Amniotic epithelial cell (primary cell): ENCODE measurements at places on chromosomes 16 and 17.

- DNase-seq, result peak; percentile 24
These were observed 15.4 kb downstream of the C17orf78 start for GRCh38 chr17:37391146-37391545.

- DNase-seq, result peak; percentile 73
These were observed 126.3 kb downstream of the ZFHX3 start for GRCh38 chr16:72921620-72922019.

- DNase-seq, result peak; percentile 78
These were observed 103.5 kb downstream of the ABCC1 start for GRCh38 chr16:16052916-16053315.

DNA sequence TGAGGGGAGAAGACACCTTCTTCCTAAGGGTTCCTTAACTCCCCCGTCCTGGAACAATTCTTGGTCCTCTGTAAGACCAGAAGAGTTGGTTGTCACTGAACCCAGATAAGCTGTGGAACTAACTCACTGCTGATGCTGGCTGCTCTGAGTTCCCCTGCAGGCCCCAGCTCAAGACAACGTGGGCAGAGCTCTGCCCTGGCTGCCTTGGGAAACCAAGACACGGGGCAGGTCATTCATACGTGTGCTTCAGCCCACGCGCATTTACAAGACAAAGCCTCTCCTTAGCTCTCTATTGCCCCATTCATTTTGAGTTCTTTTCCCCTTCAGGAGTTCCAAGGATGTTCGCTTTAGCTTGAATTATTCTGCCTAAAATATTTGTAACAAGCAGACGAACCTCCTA is 3.4 kb upstream of the NAT9 start:
- DNase-seq, result no peak

DNA sequence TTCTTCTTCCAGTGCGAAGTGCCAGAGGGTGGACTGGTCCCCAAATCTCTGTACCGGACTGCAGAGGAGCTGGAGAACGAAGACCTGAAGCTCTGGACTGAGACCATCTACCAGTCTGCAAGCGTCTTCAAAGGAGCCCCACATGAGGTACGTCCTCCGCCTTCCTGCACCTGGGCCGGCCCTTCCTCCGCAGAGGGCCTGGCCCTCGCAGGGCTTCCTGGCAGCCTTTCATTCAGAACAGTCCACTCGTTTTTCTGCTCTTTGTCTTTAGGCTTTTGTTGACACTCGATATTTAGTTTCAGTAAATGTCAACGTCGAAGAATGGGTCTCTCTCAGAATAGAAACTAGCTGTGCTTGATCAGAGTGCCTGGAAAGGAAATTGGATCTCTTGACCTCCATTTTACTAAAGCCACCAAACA is 68.6 kb downstream of the SEC14L1 start:
- no peak for DNase-seq

- DNase-seq, result no peak
These were observed 24.4 kb downstream of the SRL start for GRCh38 chr16:4217204-4218131.

DNA sequence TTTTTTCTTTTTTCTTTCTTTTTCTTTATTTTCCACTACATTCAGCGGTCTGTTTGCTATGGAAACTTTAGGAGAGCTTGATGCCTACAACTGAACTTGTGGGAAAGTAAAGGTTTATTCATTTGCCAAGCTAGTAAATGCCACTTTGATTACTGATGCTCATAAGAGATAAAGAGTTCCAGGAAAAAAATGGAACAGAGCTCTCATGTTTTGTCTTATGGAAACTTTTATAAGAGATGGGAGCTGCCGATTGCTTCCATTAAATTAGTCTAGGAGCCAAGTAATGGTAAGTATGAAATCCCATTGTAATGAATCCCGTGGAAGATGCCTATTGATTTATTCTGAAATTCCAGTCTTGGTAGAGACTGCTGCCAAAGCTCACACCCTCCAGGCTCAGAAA is 7.1 kb downstream of the ANKFN1 start:
- no peak for DNase-seq

- no peak for DNase-seq
These were observed 28.8 kb upstream of the PRKCB start for GRCh38 chr16:23807028-23807427.

- no peak for DNase-seq
These were observed 42.8 kb downstream of the USP22 start for GRCh38 chr17:20999841-21000532.

GRCh38 chr16:58280846-58281301 is 14.0 kb downstream of the PRSS54 start:
- no peak for DNase-seq

DNA sequence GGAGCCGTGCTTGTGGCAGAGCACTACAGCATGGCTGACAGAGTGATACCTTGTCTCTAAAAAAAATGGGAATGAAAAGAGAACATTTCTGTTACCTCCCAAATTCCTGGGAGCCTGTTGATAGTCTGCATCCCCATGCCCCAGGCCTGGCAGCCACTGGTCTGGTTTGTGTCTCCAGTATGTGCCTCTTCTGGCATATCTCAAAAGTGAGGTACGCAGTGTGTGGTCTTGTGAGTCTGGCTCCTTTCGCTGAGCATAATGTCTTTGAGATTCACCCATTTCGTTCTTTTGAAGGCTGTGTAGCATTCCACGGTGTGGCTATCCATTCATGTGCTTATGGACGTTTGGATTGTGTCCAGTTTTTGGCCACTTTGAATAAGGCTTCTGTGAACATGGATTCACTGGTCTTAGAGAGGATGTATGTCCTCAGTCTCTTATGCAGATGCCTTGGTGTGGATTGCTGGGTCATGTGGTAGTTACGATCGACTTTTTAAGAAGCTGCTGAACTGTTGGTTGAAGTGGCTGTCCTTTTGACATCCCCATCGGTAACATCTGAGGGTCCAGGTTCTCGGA is 39.1 kb downstream of the PRMT7 start:
- peak; percentile 38 for DNase-seq

GRCh38 chr17:36813357-36813756 is 123.9 kb upstream of the LHX1 start:
- DNase-seq, result no peak

GRCh38 chr17:78522031-78522809 is 55.0 kb downstream of the DNAH17 start:
- DNase-seq, result no peak

DNA sequence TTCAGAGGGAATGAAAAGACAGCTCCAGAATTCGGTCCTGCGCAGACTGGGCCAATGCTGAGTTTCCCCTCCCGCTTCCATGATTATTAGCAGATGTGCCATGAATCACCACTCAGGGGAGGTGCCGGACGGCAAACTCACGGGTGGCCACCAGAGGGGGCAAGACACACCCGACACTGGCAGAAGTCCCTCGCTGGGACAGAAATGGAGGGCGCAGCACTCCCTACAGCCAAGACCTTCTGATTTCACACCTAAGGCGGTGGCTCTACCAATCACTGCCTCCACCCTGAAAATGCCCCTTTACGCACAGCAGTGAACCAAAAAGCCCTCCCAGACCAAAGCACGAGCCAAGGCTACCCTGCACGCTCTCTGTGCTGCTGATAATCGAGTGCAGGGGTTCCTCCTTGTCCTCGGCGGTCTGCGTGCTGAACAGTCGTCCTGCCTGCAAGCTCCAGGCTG is 26.8 kb downstream of the TRAP1 start:
- peak; percentile 84 for DNase-seq

DNA sequence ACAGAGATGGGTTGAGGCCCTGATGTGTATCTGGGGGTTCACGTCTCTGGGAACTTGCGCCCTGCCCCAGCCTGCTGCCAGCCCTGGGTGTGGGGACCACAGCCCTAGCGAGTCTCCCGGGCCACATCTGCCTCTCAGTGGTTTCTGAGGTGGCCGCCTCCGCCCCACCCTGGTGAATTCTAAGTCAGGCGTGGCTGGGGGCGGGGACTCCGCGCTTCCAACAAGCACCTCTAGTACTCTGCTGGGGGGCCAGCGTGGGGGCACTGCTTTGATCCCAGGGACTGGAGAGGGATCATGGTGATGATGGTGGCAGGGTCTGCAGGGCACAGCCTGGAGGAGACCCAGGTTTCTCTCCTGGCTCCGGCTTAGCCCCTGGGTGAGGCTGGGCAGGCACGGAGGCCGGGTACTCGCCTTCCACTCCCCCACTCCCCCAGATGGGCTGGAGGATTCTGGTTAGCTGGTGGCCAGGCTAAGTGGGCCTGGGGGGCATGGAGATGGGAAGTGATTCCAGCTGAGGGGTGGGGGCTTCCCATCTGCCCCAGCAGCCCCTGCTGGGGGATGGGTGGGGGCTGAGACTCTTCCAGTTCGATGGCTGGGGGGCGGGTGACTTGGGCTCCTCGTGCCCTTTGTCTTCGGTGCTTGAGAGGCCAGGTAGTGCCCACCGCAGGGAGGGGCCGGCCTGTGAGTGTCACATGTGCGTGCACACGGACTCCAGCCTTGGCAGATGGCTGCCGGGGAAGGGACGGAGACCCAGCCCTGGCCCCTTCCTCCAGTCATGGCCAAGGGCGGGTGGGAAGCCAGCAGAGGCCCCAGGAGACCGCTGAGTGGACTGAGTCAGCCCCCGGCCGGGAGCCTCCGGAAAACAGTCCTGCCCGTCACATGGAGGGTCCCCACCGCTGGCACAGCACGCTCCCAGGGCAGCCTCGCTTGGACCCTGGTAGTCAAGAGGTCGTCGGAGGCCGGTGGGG is 3.9 kb downstream of the GLIS2 start:
- no peak for DNase-seq

DNA sequence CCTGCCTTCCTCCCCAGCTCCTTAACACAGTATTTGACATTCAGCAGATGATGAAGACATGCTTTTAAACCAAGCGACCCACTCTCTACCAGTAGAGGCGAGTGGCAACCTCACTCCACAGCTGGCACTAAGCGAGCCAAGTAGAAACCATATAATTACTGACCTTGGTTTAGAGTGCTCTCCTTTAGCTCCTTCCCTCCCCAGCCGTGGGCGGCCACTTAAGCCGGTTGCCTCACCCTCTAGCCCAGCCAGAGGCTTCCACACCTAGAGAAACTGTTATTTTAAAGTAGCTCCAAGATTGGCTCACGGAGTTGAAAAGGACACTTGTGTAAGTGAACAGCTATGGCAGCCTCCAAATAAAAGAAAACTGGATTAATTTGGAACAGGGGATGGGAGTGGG is 109.1 kb upstream of the CRHR1 start:
- no peak for DNase-seq

DNA sequence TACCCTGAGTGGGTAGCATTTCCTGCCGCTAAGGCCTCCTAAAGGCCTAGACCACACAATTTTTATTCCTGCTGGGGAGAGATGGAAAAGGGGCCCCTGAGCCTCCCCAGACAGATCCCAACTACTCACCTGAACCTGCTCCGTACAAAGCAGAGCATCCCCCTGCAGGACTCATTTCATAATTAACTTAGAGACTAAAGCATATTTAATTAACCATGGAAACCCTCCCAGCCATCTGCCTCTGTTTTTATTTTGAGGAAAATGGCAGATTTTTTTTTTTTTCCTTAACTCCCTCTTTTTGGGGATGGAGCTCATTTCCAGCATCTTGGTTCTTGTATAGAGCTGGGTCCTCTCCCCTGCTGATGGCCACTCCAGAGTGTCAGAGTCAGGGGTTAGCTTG is 96.5 kb upstream of the CRHR1 start:
- DNase-seq, result no peak

GRCh38 chr16:50462793-50463507 is 85.2 kb upstream of the NKD1 start:
- no peak for DNase-seq

DNA sequence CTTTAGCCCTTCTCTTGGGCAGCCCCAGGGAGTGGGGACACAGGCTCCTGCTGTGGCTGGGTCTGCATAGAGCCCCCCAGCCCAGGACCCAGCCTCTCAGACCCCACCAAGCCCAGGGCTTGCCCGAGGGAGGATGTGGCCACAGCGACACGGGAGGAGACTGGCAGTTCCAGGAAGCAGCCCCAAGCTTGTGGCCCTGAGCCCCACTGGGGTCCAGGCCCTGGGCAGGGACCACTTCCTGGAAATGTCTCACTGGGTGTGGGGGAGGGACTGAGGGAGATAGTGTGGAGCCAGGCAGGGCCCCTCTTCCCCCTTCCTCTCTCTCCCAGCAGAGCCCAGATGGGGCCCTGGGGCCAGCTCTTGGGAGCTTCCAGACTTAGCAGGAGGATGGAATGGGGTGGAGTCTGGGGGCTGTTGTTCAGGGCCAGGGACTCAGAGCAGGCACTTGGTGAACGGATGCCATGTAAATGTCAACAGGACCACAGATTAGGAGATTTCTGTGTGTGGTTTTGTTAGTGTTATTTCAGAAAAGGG is 35.3 kb downstream of the ADGRG5 start:
- DNase-seq, result no peak

DNA sequence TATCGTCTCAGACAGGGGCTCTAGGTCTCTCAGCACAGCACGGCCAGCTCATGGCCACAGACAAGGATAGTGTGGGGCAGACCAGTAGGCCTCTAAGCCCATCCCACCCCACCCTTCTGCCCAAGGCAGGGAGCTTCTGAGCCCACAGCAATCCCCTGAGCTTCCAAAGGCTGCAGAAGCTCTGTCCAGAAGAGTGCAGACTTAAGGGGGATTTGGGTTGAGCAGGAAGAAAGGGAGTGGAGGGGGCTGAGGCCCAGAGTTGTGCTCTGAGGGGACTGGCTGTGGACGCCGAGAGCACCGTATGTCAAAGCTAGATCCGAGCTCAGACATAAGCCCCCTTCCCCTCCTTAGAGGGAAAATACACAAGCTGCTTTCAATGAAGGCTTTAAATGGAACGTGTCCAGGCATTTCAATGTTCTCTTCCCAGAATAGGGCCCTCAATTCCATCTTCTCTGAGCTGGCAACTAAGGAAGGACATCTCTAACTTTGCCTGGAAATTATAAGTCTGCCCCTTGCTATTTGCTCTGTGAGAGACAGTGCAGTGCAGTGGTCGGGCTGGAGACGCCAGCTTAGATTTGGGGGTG is 116.4 kb upstream of the RPL38 start:
- DNase-seq, result no peak

- DNase-seq, result no peak
These were observed 237.7 kb upstream of the ZFHX3 start for GRCh38 chr16:73285436-73286201.

- no peak for DNase-seq
These were observed 210.4 kb upstream of the IRX5 start for GRCh38 chr16:54720259-54720658.
